Activated T-helper 1 cell treated with Interleukin-2 at 50 U/mL for 16 hours (primary cell): ENCODE measurements at places on chromosomes 5 and 9.
A peak's percentile ranks its signal among the peaks of the same experiment; 100 is the strongest.

- no peak for DNase-seq
Measured at GRCh38 chr9:89850153-89850552, 245.3 kb downstream of the GADD45G start.

- no peak for DNase-seq
Measured at GRCh38 chr9:108972626-108973209, 38.5 kb downstream of the ABITRAM start.

DNA sequence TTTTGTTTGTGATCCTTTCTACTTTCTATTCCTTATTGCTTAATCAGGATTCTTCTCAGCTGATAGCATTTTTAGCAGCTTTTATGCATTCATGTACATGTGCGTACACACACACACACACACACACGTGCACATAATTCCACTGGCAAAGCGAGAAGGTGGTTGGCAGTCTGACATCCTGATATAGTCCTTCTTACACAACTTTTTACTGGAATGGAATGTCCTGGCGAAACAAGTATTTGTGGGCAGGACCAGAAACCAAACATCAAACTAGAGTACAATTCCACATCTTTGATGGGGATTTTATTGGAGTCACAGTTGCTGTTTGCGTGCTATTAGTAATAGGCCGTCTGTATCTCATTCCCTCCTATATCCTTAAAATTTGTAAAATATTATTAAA is 356.5 kb downstream of the CCDC171 start:
- DNase-seq, result no peak

DNA sequence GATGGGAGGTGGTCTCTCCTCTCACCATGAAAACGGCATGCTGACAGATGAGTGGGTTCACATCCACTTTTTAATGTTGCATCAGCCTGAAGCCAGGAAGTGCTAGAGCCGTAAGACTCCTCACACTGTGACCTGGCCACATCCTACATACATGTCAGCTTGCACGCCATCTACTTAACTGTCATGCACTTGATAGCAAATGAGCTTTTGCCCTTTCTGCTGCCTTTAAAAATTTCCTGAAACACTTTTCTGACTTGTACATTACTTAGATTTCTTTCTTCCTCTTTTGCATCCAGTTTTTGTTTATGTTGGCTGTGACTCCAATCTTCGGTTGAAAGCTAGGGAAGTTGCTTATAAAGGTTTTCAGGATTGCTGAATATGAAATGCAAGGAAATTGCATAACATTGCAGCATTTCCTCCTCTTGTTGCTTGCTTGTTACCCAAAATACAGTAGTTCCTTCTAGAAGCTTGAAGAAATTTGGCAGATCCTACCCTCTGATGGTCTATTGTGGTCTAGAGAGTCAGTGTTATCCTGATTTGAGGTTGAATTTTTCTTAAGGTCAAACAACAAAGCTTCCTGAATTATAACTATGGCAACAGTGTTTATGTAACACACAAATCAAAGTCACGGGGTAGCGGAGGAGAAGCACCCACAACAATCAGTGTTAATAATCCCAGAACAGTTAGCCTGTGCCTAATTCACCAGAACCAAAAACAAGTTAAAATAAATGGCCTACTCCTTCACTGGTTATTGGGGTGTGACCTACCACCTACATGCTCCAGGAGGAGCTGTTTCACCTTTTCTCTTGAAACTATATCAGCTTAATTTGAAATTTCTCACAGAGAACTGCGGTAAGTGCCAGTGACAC is 232.5 kb downstream of the ARHGAP26 start:
- DNase-seq, result peak; percentile 31

DNA sequence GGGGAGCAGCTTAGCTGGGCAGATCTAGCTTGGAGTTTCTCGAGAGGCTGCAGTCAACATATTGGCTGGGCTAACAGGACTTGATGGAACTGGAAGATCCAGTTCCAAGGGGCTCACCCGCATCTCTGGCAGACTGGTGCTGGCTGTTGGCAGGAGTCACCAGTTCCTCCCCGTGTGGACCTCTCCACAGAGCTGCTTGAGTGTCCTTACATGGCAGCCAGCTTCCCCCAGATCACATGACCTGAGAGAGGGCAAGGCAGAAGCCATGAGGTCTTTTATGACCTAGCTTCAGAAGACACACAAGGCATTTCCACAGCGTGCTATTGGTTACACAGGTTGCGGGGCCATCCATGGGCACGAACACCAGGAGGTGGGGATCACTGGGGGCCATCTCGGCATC is 26.4 kb upstream of the RXRA start:
- no peak for DNase-seq

GRCh38 chr9:80698725-80699410 is 990.5 kb downstream of the TLE1 start:
- no peak for DNase-seq
